ENCODE measurements at places on chromosomes 1 and 21. TPM values are rescaled to one million over a fixed set of nuclear protein-coding genes. Genes with fewer than 3 reads are reported as not detected.
A peak's percentile ranks its signal among the peaks of the same experiment; 100 is the strongest.

- no peak for DNase-seq
These were observed 420.4 kb upstream of the RUNX1 start for GRCh38 chr21:35469498-35469897.

- DNase-seq, result no peak
These were observed 13.1 kb downstream of the ATP1A2 start for GRCh38 chr1:160128636-160129035.

- no peak for DNase-seq
These were observed 200.0 kb downstream of the PTPRU start for GRCh38 chr1:29436181-29436785.

DNA sequence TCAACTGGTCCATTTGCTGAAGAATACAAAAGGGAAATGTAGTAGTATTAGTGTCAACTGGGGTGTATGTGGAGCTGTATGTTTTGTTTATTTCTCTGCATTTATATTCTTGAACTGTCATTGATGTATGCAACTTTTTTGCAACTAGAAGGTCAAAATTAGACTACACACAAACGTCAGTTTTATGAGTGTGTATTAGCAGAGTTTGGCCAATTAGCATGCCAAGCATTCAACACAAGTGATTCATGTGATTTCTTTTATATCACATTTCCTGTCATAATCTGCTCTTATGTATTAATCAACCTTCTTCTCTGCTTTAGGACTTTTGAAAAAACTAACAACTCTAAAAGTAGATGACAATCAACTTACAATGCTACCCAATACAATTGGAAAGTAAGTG is 211.1 kb downstream of the LRRC40 start:
- DNase-seq, result no peak

- DNase-seq, result no peak
These were observed 99.8 kb upstream of the CAMK1G start for GRCh38 chr1:209483691-209484090.

GRCh38 chr21:42675403-42675802 is 22.0 kb downstream of the PDE9A start:
- no peak for DNase-seq

- no peak for DNase-seq
These were observed 11.6 kb downstream of the PIGM start for GRCh38 chr1:160020196-160020595.

DNA sequence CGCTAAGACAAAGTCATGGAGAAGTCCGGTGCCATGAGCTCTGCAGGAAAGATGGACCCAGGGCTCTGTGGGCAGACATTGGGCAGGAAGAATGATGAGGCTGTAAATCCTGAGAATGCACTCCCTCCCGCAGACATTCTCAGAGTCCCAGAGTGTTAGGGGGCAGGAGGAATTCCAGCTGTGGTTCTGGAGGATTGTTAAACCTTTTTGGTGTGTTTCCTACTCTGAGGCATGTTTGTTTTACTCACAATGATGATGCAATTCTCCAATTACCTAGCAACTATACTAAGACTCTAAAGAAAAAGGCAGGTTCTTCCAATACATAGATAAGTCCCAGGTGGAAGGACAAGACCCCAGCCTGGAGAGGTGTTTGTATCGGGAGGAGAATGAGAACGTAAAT is 2.8 kb upstream of the CAPN9 start:
- DNase-seq, result no peak

GRCh38 chr1:20883766-20884165 is 96.7 kb upstream of the HP1BP3 start:
- DNase-seq, result no peak

- DNase-seq, result no peak
These were observed 40.9 kb downstream of the PTPN14 start for GRCh38 chr1:214510477-214510876.

- no peak for DNase-seq
These were observed 161.7 kb downstream of the PTPRU start for GRCh38 chr1:29397981-29398380.

DNA sequence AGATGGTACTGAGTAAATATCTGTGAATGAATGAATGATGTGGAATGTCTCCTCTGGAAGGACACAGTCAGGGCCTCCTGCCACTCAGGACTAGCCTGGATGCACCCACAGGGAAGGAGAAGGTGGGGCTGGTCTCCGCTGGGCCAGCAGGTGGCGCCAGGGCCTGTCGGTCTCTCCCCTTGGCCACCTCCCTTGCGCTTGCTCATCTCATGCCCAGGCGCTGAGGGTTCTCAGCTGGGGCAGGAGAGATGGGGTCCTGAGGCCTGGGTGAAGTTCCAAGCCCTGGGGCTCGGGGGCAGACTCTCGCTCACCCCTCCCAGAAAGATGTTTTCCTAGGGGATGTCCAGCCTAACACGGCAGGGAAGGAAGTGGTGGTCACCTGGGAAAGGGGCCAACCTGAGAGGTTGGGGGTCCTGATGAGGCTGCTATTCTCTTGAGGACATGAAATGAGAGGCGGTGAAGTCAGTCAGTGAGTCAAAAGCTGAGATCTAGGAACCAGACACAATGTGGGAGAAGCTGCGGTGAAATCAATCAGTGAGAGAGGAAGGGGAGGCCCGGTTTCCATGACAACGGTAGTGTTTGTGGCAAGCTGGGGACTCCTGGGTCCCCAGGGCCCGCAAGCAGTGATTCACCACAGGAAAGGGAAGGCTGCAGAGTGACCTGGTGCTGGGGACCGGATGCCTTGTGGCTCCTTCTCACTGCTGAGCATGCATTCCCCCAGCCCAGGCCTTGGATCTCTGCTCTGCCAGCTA is 14.6 kb upstream of the MEX3A start:
- DNase-seq, result peak; percentile 93

- no peak for DNase-seq
These were observed 95.4 kb upstream of the CLDN14 start for GRCh38 chr21:36575306-36575705.

DNA sequence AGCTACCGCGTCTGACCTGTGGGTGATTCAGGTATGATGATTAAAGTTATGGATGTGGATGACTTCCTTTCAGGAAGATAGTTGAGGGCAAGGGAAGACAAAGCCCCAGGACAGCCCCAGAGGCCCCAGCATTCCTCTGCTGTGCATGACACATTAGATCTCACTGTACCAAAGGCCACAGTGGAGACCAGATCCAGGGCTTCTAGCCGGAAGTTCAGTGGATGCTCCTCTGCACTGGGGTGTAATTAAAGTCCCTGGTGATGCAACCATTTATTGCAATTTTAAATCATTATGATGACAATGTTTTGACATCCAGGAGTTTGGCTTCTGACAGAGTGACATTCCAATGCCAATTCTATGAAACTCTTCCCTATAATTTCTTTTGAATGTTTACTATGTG is 5.0 kb downstream of the C4BPA start:
- DNase-seq, result no peak

- no peak for DNase-seq
These were observed 289.4 kb downstream of the ADGRL2 start for GRCh38 chr1:82090104-82090503.

- DNase-seq, result no peak
These were observed 13.3 kb upstream of the ADORA1 start for GRCh38 chr1:203114202-203114601.

GRCh38 chr1:21863981-21864380 is 51.9 kb downstream of the LDLRAD2 start:
- DNase-seq, result no peak

GRCh38 chr1:117034791-117035290 is 25.3 kb upstream of the TTF2 start:
- DNase-seq, result no peak

- no peak for DNase-seq
These were observed 63.8 kb upstream of the PRRC2C start for GRCh38 chr1:171421413-171422020.

GRCh38 chr1:86101616-86102015 is 55.0 kb downstream of the COL24A1 start:
- no peak for DNase-seq

GRCh38 chr1:220182656-220183055 is 88.7 kb downstream of the IARS2 start:
- DNase-seq, result no peak

DNA sequence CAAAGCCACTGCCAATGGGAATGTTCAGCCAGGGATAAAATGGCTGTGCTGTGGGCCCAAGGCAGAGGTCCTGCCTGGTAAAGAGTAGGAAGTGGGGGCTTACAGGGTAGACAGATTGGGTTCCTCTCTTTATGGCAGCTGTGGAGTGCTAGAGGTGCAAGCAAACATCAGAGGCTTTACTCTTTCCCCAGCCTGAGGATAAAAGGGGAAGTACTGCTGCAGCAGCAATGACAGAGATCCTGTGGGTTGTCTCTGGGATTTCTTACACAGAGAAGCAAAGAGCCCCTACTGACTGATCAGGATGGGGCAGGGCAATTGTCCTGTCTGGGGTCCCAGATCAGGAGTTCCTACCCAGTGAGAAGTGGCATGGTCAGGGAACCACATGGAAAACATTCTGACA is 54.2 kb downstream of the DRAM2 start:
- DNase-seq, result no peak

- no peak for DNase-seq
These were observed 14.6 kb downstream of the ZFYVE9 start for GRCh38 chr1:52156460-52156859.

The HSD3B1 gene
- total RNA-seq, result 0.75 TPM

The RXFP4 gene
- not detected for total RNA-seq

The OR2AK2 gene
- not detected for total RNA-seq

The RAD54L gene
- 0.39 TPM for total RNA-seq

The IQCC gene
- 2.5 TPM for total RNA-seq

The NBPF11 gene
- total RNA-seq, result 23.4 TPM

The EFNA4 gene
- total RNA-seq, result 11.2 TPM
